ENCODE measurements at places on chromosomes 12 and 14.

GRCh38 chr14:91947475-91948184 is at the start of gene FBLN5:
TSS of gene FBLN5 (minus strand) at chr14:91947694. CDS start at chr14:91947229, 465 bp downstream.
- peak within 1 kb of the TSS; percentile 85 for H3K4me3 ChIP-seq
- no peaks in the 10 kb centered on the region for H3K36me3 ChIP-seq
- peaks cover 19% of the 10 kb centered on the region for H3K4me1 ChIP-seq
- H3K27ac ChIP-seq, result no peak within 1 kb of the TSS

DNA sequence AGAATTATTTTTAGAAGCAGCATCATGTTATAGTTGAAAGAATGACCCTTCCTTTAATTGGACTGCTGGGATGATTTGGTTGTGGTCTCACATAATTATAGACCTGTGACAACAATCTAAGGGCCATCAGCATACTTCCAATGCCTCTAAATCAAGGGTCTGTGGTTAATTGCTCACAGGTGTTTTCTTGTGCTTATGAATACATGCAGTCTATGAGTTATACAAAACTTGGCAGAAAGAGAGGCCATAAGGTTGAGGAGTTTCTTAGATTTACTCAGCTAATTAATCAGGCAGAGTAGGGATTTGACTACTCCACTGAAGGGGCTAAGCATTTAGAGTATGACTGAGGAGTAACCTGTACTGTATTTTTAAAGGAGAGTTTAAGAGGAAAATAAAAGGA is 37.0 kb upstream of the FRMD6 start:
- H3K4me1 ChIP-seq, result peaks cover 24% of the 10 kb centered on the region
- no peak for DNase-seq
- H3K36me3 ChIP-seq, result no peaks in the 10 kb centered on the region
- no peaks in the 10 kb centered on the region for H3K27me3 ChIP-seq

DNA sequence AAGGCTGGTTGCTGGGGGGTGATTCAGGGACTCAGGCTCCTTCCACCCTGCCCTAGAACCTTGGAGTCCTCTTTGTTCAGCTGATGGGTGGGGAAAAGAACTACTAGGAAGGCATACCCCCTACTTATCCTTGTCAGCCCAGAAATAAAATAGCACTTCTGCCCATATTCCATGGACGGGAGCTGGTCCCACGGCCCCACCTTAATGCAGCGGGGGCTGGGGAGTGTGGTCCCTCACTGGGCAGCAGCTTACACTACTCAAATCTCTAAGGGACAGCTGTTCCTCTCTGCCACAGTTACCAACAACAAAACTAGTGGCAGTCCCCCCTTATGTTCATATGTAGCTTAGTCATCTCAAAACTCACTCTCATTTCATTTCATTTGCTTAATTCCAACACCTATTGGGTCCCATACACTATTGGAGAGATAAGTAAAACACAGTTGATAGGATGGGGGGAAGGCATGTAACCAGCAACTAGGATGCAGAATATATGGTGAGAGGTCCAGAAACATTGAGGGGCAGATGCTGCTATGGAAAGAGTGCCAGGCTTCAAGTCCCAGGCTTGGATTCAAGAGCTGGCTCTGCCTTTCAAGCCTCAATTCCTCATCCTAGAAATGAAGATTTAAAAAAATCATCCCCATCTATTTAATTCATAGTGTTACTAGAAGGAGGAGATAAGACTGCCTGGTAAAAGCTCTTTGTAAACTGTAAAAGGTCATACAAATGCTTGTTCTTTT is 83.7 kb upstream of the RIC8B start:
- no peak overlapping the region for H3K4me3 ChIP-seq
- H3K4me1 ChIP-seq, result no peaks in the 10 kb centered on the region
- no peak for DNase-seq
- no peaks in the 10 kb centered on the region for H3K27me3 ChIP-seq
- no peak overlapping the region for H3K27ac ChIP-seq
- H3K36me3 ChIP-seq, result peaks cover 21% of the 10 kb centered on the region

DNA sequence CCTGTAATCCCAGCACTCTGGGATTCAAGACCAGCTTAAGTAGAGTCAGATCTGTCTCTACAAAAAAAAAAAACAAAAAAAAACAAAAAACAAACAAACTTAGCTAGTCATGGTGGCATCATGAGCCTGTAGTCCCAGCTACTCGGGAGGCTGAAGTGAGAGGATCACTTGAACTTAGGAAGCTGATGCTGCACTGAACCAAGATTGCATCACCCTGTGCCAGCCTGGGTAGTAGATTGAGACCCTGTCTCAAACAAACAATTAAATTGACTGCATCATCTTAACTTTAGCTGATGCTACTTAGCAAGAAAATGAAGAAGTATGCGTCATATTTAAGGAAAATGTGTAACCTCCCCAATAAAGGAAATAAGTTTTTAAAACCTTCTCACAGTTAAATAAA is 136.6 kb upstream of the ATXN7L3B start:
- H3K4me1 ChIP-seq, result no peaks in the 10 kb centered on the region
- no peaks in the 10 kb centered on the region for H3K27me3 ChIP-seq
- no peaks in the 10 kb centered on the region for H3K36me3 ChIP-seq
- no peak overlapping the region for H3K27ac ChIP-seq

DNA sequence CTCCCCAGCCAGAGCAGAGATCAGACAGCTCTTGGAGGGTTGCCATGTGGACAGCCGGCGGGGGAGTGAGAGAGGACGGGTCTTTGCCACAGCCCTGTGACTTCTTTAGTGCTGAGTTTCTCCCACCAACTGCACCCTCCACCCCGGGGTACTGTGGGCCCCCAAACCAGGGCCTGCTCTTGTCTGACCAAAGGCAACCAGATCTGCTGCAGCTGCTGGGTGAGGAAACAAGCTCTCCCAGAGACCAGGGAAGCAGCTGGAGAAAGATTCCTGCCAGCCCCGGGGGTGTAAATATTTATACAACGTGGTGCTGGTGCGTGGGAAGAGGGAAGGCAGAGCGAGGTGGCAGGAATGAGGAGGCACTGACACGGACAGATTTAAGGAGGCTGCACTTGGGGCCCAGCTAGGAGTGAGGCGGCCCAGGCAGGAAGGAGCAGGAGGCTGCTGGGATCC is 14.3 kb upstream of the ZFP36L1 start:
- H3K27me3 ChIP-seq, result no peaks in the 10 kb centered on the region
- no peak for DNase-seq
- peak overlapping the region; percentile 35 for H3K27ac ChIP-seq
- H3K36me3 ChIP-seq, result peaks cover 19% of the 10 kb centered on the region

- H3K36me3 ChIP-seq, result no peaks in the 10 kb centered on the region
- H3K4me1 ChIP-seq, result no peaks in the 10 kb centered on the region
- no peak overlapping the region for H3K27ac ChIP-seq
- H3K27me3 ChIP-seq, result no peaks in the 10 kb centered on the region
These were observed 660.4 kb upstream of the TMEM132C start for GRCh38 chr12:127606476-127607015.

- DNase-seq, result no peak
- no peak overlapping the region for H3K4me3 ChIP-seq
- H3K4me1 ChIP-seq, result peaks cover 9% of the 10 kb centered on the region
- H3K27me3 ChIP-seq, result no peaks in the 10 kb centered on the region
- no peaks in the 10 kb centered on the region for H3K36me3 ChIP-seq
These were observed 41.1 kb downstream of the ERH start for GRCh38 chr14:69356903-69357543.

GRCh38 chr12:18658829-18659228 is 79.0 kb downstream of the PLCZ1 start:
- H3K36me3 ChIP-seq, result no peaks in the 10 kb centered on the region
- no peak overlapping the region for H3K27ac ChIP-seq
- no peak for DNase-seq
- no peak overlapping the region for H3K4me3 ChIP-seq
- no peaks in the 10 kb centered on the region for H3K4me1 ChIP-seq

- no peak for DNase-seq
- H3K4me1 ChIP-seq, result no peaks in the 10 kb centered on the region
- H3K4me3 ChIP-seq, result no peak overlapping the region
- no peak overlapping the region for H3K27ac ChIP-seq
- H3K27me3 ChIP-seq, result no peaks in the 10 kb centered on the region
These were observed 245.9 kb downstream of the FOXN3 start for GRCh38 chr14:89171168-89171567.

DNA sequence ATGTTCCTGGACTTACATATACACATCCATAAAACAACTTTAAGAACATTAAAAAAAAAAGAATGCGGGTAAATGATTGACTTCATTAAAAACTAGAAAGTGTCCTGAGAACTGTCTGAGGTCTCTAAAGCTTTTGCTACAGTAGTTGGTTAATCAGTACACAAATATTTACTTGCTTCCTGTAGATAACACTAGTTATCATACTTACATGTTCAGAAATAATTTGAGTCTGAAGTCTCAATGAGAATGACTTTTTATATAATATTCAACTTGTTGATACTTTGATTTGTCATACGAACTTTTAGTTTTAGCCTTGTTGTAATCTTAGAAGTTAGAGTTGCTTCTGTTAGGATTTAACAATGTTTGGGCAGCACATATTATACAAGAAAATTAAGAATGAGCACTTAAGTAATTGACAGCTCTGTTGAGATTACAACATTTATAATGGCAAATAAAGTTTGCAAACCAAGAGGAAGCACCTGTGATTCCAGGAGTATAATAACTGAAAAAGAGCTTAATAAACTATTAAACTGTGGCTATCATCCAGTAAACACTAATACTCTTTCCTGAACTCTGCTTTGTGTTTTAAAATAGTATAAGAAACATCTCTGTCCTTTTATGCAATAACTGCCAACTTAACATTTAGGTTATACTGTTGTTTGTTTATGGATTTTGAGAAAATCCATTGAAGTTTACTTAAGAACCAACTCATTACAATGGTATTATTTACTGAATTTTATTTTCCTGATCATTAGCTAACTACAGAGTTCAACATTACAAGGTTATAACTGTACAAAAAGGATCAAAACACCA is 131.7 kb downstream of the MIPOL1 start:
- no peak for DNase-seq
- H3K36me3 ChIP-seq, result peaks cover 12% of the 10 kb centered on the region
- H3K27me3 ChIP-seq, result no peaks in the 10 kb centered on the region
- H3K4me3 ChIP-seq, result no peak overlapping the region

DNA sequence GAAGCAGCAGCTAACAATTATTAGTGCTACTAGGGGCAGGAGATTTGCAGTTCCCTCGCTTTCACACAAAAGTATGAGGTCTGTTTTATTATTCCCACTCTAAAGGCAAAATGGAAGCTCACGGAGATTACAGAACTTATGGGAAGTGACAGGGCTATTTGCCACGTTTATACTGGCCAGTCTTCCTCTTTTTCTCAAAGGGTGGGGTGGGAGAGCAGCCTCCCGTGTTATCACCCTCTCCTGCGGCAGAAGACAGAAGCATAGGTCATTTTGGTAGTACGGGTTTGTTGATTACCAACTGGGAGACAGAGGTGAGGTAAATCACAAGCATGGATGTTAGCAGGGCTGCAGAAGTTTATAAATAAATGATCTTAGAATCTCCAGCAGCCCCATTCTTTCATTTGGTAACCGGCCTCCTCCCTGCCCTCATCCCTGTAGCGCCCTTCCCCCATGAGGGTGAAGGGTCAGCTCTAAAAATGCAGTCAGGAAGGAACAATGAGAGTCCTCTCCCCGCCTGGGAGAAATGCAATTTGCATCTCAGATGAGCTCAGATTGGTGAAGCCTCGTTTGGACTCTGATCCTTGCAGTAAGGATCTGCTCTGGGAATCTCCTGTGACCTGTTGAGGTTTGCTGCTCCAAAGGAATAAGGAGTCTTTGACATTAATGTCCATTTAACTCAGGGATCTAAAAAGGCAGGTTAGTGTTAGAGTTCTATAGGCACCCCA is 44.7 kb upstream of the SINHCAF start:
- H3K27me3 ChIP-seq, result no peaks in the 10 kb centered on the region
- peak; percentile 47 for DNase-seq
- peaks cover 40% of the 10 kb centered on the region for H3K4me1 ChIP-seq

DNA sequence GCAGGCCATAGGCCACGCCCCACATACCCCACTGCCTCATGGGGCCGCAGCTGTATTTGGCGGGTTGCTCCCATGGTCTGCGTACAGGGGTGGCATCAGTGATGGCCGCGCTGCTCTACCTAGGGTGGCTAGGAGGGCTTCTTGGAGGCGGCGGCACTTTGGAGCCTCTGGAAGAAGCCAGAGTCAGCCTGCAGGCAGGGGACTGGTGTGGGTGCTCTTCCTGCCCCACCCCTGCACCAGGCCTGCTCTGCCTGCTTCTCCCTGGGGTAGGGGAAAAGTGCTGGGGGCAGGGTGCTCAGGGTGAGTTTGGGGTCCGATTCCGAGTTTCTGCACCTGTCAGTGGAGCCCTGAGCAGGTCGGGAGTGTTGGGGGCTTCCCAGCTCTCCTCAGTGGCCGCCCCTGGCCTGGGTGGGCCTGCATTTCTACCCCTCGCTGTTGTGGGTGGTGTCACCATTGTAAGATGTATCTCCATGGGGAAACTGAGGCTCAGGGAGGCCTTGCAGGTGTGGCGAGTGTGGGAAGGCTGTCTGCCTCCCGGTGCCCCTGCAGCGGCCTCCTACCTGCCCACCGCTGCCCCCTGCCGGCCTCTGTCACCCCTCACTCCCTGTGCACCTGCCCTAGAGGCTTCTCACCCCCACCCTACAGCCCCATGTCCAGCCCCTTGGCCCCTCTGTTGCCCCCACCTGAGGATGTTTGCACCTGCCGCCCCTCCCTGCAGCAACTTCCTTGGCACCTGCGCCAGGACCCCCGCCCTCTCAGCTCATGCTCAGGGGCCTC is 5.5 kb downstream of the CEP170B start:
- H3K36me3 ChIP-seq, result no peaks in the 10 kb centered on the region
- DNase-seq, result no peak
- no peaks in the 10 kb centered on the region for H3K4me1 ChIP-seq
- peaks cover 24% of the 10 kb centered on the region for H3K27me3 ChIP-seq

DNA sequence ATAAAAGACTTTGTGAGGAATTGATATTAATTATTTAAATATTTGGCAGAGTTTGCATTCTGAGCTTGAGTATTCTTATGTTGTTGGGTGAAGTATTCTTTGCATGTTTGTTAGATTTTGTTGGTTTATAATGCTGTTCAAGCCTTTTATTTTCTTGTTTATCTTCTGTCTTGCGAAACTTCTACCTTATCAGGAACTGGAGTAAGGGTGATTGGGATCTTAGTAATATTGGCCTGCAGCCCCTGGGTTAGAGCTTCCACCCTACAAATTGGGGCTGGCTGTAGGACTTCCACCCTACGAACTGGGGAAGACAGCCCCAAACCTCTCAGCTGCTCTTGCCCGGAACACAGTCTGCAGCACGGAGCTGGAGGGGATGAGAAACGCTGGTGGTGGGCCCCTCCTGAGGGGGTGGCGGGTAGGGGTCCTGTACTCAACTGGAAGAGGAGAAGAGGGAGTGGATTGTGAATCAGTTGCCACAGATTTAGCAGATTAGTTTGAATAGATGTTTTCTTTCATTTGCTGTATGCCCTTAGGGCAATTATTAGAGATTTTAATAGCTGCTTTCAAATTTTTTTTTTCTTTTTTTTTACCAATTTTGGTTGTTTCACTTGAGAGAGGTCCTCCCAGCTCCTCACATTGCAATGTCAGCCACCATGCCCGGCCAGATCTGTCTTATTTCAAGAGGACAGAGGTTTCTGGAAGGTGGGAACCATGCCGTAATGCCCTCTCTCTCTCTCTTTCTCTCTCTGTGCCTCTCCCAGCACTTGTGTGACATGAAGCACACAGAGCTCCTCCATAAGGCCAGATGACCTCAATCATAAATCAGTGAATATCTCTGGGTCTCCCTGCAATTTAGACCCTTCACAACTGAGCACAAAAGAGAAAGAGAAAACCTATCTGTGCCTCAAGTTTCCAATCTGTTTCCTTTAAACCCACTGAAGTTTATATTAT is 123.4 kb downstream of the DICER1 start:
- H3K27ac ChIP-seq, result no peak overlapping the region
- no peaks in the 10 kb centered on the region for H3K4me1 ChIP-seq
- no peak overlapping the region for H3K4me3 ChIP-seq
- H3K27me3 ChIP-seq, result peaks cover 2% of the 10 kb centered on the region

- H3K4me1 ChIP-seq, result no peaks in the 10 kb centered on the region
- H3K27me3 ChIP-seq, result peaks cover 4% of the 10 kb centered on the region
- DNase-seq, result no peak
- H3K36me3 ChIP-seq, result no peaks in the 10 kb centered on the region
- H3K4me3 ChIP-seq, result no peak overlapping the region
These were observed 103.1 kb downstream of the UNC79 start for GRCh38 chr14:93533842-93534241.
